ENCODE measurements at places on chromosomes 7 and 10. TPM values are rescaled to one million over a fixed set of nuclear protein-coding genes. Genes with fewer than 3 reads are reported as not detected.

The NPFFR1 gene
- total RNA-seq: not detected

The HNRNPH3 gene
- total RNA-seq: 17.2 TPM

The CTAGE15 gene
- not detected for total RNA-seq

The TAS2R3 gene
- total RNA-seq: 0.44 TPM

Measured in lung microvascular endothelial cell (primary cell).